ENCODE measurements at places on chromosomes 12 and 14.

- DNase-seq = no peak
Measured at GRCh38 chr12:4251216-4251891, 22.2 kb upstream of the CCND2 start.

GRCh38 chr14:104436741-104437701 is 142.5 kb upstream of the C14orf180 start:
- DNase-seq = no peak

GRCh38 chr12:57419495-57419894 is 11.3 kb downstream of the R3HDM2 start:
- DNase-seq = no peak

DNA sequence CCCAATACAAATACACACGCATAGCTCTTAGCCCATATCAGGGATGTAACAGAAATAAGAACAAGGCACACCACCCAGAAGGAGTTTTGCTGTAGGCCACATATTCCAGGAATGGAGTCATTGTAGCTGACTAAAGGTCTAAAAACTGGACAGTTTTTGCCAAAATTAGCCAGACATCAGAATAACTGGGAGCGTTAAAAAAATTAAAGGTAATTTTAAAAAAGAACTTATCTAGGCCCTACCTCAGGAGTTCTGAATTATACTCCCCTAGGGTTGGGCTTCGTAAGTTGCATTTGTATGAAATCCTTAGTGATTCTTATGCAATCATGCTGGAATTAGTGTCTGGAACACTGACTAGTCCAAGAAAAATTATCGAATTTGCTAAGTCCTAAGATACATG is 987.7 kb downstream of the GALC start:
- no peak for DNase-seq

DNA sequence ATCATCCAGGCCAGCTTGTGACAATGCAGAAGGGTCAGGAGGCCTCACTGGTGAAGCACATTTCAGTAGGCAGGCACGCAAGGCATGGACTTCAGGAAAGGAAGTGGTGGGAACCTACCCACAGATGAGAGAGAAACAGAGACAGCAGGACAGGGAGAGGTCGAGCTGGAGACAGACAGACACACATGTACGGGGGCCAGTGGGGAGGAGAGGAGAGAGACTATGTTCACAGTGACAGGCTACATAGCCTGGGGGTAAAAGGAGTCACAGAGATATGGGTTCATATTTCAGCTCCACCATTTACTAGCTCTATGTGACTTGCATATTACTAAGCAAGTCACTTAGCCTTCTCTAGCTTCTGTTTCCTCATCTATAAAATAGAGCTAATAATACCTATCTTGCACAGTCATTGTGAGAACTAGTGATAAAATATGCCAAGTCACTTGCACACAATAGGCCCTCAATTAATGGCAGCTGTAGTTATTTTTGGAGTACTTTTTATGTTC is 91.1 kb upstream of the FUT8 start:
- DNase-seq = no peak

GRCh38 chr12:1706632-1706980 is 15.7 kb downstream of the ADIPOR2 start:
- no peak for DNase-seq

GRCh38 chr12:131072451-131073230 is 118.9 kb downstream of the ADGRD1 start:
- no peak for DNase-seq

- DNase-seq = no peak
Measured at GRCh38 chr12:106176560-106176959, 37.8 kb upstream of the NUAK1 start.

DNA sequence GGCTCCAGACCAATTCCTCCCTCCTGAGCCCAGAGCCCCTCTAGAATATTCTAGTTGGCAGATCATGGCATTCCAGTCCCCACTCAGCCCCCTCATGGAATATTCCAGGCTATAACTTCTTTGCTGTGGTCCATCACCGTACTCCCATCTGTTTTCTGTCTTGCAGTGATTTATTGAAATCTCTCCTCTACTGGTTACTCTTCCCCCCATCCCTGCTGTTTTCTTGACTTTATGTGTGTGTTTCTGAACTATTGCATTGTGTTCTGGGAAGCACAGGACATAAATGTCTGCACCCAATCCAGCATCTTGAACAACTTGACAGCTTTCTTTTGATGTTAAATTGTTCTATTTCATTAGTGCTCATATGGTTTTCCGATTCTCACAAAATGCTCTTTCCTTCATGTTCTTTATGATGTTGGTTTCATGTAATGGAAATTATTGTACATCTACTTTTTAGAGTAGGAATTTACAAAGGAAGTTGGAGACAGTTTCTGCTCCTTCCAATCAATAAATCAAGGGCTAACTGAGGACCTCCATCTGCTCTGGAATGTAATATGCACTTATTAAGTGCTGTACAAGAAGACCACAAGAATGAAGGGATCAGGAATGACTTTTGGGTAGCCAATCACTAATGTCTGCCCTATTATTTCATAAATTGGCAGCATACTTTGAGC is 26.3 kb downstream of the PDE6H start:
- no peak for DNase-seq

DNA sequence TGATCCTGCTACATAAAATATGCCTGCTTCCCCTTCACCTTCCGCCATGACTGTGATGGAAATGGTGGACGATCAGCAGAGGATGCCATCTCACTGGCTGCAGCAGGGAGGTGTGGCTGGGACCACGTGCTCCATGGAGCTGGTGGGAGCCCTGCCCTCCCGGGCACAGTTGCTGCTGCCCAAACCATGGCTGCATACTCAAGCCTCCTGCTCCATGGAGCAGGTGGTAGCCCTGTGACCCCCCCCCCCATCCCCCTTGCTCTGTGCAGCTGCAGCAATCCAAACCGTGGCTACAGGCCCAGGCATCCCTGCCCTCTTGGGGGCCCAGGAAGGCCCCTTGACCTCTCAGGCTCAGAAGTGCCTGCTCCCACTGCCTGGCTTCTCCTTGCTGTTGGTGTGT is 597.5 kb upstream of the LMO3 start:
- no peak for DNase-seq

DNA sequence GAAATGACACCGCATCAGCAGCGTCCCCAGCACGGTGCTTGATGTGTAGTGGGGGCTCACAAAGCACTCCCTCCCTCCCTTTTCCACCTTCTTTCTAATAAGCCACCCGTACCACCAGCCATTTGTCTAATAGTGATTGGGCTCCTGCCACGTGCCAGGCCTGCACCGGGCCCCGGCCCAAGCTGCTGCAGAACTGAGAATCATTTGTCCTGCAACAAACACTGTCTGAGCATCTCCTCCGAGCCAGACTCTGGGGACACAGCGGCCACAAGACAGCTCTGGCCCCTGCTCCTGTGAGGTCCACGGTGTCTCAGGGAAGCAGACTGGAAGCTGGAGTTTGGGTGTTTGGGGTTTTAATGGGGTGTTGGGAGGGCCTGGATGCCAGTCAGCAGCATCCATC is 43.9 kb downstream of the MVK start:
- no peak for DNase-seq

GRCh38 chr14:74408870-74409269 is 17.1 kb downstream of the SYNDIG1L start:
- DNase-seq = no peak

DNA sequence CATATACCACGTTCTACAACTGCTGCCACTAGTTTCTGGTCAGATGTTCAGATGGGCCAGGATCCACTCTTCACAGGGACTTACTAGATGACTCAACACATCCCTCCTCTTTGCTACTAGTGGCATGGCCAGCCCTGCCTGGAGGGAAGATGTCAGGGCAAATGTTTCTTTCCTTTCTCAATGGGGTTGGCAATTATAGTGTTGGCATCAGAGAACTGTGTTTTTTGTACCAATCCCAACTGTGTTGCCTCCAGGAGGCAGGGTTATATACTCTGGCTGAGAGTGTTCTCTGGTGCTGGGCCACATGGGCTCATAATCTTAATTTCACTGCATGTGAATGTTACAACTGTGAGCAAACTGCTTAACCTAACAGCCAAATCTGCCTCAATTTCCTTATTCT is 69.9 kb upstream of the AVPR1A start:
- DNase-seq = no peak

GRCh38 chr12:5280086-5280485 is 151.8 kb upstream of the NTF3 start:
- no peak for DNase-seq

GRCh38 chr12:93167841-93168492 is 209.8 kb upstream of the NUDT4 start:
- DNase-seq = peak; percentile 11

DNA sequence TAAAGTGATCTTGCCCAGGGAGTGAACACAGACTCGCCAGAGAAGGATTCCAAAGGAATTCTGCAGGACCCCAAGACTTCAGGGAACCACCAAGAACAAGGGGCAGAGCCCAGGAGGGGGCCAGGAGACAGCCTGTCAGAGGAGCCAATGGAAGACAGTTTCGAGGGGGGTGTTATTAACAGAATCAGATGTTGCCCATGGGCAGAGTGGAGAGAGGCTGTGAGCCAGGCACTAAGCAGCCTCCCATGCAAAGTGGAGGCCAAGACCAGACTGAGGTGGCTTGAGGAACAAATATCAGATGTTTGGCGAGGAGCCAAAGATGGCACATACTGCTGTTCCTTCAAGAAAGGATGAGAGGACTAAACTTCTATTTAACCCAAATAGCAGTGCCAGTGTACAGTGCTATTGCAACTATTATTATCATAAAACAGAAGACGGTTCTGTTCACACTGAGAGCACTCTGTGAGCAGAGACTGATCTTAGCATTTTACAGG is 12.6 kb downstream of the APPL2 start:
- DNase-seq = no peak

DNA sequence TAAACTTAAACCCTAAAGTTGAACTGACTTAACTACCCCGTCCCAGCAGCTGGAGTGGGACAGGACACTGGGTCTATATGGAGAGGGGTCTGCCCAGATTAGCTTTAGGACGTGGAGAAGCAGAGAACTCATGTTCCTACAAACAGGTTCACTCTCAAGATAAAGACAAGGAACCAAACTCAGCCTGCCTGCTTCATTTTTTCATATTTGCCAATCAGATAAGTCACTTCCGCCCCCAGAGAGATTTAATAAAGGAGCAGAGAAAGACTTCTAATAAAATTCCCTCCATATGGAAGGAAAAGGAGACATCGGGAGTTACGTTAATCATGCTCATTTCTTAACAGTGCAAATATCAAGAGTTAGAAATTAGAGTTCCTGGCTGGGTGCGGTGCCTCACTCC is 42.2 kb upstream of the TCL1A start:
- no peak for DNase-seq

- DNase-seq = no peak
Measured at GRCh38 chr14:58200480-58200841, 512 bp downstream of the ACTR10 start.

GRCh38 chr12:111975161-111975931 is 37.6 kb downstream of the TMEM116 start:
- no peak for DNase-seq

GRCh38 chr12:96120359-96121100 is 73.6 kb upstream of the ELK3 start:
- no peak for DNase-seq

DNA sequence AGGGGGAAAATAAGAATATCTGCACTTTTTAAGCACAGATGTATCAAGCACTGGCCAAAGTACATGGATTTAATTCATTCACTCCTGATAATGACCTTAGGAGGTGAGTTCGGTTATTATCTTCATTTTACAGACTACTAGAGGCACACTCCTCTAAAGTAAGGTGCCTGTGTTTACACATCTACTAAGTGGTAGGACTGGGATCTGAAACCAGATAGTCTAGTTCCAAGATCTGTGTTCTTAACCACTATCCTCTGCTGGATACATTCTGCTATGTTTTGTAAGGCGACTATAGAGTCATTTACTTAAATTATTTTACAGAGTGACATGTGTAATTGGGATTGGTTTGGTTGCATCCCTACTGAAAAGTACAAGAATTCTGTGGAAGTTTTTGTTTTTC is 175.3 kb downstream of the ESR2 start:
- DNase-seq = no peak

- DNase-seq = peak; percentile 2
Measured at GRCh38 chr14:81303258-81303935, 82.6 kb upstream of the GTF2A1 start.

DNA sequence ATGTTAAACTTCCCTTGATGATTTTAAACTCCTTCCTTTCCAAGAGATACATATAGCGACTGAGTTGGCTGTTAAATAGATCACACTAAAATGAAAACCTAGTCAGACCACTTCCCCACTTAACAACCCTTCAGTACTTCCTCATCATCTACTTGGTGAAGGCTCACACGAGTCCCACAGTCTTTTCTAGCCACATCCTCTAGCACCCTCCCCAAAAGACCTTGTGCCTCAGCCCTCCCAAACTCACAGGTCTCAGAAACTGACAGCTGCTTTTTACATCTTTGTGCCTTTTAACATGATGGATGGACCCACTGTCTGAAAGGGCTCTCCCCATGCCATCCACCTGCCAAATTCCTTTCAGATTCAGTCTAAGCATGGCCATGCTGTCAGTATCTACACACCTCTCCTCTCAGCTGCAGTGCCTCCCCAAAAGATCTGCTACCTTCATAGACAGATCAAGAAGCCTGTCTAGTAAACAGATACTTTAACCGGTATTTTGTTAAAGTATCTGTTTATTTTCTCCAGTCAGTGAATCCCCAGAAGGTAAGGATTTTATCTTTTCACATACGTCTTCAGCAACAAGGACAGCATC is 65.1 kb upstream of the GPHB5 start:
- DNase-seq = no peak

DNA sequence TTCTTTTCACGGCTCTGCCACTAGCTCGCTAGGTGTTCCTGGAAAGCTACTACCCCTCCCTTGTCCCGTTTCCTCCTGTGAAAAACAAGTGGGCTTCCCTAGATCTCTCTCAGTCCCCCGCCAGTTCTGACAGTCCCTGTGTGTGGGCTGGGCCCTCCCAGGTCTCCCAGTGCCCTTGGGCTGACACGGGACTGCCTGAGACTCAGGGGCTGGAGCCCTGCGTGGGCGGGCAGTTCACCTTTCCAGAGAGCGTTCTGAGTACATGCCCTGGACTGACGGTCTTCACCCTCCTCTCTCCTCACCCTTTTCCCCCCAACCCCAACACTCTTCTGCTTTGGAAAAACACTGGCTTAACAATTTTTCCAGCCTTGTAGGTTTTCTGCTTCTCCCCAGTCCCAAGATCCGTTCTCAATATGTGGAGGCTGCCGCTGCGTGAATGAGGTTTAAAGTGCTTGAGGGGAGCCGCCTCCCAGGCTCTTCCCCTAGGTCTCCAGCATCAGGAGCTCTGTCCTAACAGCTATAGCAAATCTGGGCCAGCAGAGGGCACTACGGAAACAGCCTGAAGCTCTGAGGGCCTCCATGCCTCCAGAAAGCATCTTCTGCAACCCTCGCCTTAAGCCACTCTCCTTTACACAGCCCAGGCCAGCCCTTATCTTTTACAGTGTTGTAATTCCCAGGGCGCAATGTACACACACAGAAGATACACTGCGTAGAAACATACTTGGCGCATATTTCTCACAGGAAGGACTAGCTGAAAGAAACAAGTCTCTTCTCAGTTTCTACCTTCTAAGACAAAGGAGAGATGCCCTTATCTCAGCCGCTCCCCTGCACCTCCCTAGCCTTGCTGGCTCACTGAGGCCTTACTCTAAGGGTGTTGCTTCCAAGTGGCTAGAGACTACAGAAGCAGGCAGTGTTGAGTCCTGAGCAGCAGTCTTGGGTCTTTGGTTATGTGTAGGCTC is 10.4 kb upstream of the DCD start:
- peak; percentile 32 for DNase-seq

GRCh38 chr14:91927191-91927590 is 20.3 kb downstream of the FBLN5 start:
- DNase-seq = no peak

GRCh38 chr12:56101045-56101444 is 3.3 kb upstream of the PA2G4 start:
- DNase-seq = no peak

GRCh38 chr12:5051334-5051733 is 7.7 kb downstream of the KCNA5 start:
- DNase-seq = no peak

All from stimulated activated CD4-positive, alpha-beta T cell treated with anti-CD3 and anti-CD28 coated beads, Interleukin-2, amount 100 ng/mL, for 48 hours (primary cell).